ENCODE measurements at places on chromosomes 3 and 15.
A peak's percentile ranks its signal among the peaks of the same experiment; 100 is the strongest.

- DNase-seq = no peak
Observed at GRCh38 chr15:92937901-92938300, 37.8 kb downstream of the CHD2 start.

DNA sequence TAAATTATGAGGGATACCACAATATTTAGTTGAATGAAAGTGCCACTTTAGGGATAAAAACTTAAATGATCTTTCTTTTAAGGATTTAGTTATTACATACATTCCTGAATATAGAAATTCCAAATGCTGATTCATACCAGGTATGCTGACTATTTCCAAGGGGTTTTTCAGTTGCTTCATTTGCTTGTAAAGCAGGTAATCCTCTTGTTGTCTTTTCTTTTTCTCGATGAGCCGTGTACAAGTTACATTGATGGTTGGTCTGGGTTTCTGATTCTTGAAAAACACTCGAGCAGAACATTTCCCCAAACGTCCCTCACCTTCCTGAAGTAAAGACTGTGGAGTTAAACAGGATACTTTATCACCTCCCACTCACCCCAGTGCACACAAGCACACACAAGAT lies 21.7 kb downstream of the RARRES1 start:
- DNase-seq = no peak

DNA sequence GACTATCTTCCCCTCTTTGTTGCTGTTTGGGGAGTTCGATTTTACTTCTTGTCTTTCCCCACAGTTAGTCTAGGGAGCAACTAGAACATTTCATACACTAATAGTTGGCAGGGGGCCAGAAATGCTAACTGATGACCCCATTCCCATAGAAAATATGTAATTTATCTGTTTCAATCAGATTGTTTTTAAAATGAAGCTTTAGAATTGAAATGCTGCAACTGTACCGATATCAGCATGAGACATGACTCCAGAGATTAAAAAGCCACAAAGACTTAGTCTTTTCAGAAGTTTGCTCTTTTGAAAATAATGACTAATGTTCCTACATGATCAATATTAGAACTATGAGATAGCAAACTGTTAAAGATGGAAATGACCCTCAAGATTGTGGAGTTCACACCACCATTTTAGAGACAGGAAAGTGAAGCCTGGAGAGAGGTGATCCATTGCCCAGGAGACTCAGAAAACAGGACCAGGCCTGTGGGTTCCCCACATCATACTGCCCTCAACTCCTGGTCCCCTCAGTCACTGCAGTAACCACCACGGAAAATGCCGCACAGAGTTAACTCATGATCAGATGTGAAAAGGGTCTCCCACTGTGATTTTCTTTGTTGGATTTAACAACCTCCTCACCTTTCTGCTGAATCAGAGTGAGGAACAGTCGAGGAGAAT lies 130.3 kb downstream of the CHDH start:
- no peak for DNase-seq

- DNase-seq = peak; percentile 28
Observed at GRCh38 chr3:47976135-47976732, 40.0 kb downstream of the MAP4 start.

- DNase-seq = no peak
Observed at GRCh38 chr3:166445865-166446264, 608.6 kb upstream of the BCHE start.

DNA sequence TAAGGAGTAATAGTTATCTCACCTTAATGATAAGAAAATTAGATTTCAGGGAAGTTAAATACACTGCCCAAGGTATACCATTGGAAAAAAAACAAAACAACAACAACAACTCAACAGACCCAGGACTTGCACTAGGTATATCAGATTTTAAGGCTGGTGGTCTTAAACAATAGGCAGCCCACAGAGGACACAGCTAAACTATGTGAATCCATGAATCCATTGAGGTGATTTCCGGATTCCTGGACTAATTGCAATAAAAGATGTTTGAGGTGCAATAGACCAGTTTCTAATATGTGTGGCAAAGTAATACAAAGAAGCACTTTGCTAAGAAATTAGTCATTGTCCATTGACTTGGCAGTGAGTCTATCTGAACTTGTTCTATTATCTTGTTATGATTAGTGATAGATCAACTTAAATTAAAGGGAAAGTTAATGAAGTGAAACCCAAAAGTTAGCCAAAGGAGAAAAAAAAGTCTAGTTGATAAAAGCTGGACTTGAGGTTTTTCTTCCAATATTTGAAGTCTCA lies 60.9 kb upstream of the MAGI1 start:
- no peak for DNase-seq

DNA sequence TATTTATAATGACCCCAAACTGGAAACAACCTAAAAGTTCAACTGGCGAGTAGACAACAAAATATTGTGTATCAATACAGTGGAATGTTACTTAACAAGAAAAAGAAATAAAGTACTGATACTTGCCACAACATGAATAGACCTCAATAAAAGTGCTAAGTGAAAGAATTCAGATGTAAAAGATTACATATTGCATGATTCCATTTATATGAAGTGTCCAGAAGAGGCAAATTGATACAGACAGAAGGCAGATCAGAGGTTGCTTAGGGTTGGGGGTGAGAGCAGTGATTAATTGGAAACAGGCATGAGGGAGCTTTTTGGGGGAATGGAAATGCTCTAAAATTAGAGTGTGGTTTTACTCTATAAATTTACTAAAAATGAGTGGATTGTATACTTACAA lies 183.3 kb downstream of the SATB1 start:
- DNase-seq = no peak

DNA sequence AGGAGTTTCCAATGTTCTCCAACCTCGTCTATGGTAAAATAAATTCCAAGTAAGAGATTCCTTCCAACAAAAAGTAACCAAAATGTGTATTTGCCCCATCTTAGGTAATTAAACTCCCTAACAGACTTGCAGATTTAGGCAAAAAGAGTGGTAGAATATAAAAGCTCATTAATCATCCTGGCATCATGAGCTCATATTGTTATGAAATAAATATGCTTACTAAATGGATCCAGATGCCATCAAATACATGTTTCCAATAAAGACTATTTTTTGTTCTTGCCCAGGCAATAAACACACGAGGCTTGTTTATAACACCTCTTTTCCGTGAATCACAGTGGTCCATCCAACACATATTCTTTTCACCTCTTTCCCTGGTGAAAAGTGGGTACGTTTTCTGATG lies 189.4 kb downstream of the THSD4 start:
- no peak for DNase-seq
